Immature natural killer cell (primary cell): ENCODE measurements at places on chromosomes 3 and 15. TPM values are rescaled to one million over a fixed set of nuclear protein-coding genes. Genes with fewer than 3 reads are reported as not detected.

- DNase-seq, result peak; percentile 20
These were observed 37.5 kb upstream of the STIMATE start for GRCh38 chr3:52934630-52935530.

NANOGP8 gene
- not detected for polyA plus RNA-seq

DNA sequence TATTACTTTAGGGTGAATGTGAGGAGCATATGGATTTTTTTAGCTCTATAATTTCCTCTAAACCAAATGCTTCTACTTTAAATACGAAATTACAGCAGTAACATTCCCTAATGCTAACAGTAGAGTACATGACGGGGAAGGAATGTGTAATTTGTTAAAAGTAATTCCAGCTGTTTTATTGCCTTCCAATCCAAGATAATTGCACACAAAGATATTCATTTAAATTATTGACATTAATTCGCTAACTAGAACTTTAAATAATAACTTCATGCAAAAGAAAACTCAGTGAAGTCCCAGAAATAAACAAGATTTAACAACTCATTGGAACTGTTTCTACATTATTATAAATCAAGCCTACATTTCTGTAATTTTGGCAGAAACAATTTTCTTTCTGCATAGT is 261.4 kb upstream of the CFAP20DC start:
- no peak for DNase-seq

CLRN1 gene
- polyA plus RNA-seq, result not detected

CAMK2N2 gene
- not detected for polyA plus RNA-seq

DISP2 gene
- polyA plus RNA-seq, result 0.03 TPM

PEX5L gene
- not detected for polyA plus RNA-seq

GRCh38 chr15:57485869-57486268 is 105.8 kb upstream of the MYZAP start:
- no peak for DNase-seq

GRCh38 chr3:50592568-50592967 is 19.0 kb downstream of the CISH start:
- no peak for DNase-seq

DNA sequence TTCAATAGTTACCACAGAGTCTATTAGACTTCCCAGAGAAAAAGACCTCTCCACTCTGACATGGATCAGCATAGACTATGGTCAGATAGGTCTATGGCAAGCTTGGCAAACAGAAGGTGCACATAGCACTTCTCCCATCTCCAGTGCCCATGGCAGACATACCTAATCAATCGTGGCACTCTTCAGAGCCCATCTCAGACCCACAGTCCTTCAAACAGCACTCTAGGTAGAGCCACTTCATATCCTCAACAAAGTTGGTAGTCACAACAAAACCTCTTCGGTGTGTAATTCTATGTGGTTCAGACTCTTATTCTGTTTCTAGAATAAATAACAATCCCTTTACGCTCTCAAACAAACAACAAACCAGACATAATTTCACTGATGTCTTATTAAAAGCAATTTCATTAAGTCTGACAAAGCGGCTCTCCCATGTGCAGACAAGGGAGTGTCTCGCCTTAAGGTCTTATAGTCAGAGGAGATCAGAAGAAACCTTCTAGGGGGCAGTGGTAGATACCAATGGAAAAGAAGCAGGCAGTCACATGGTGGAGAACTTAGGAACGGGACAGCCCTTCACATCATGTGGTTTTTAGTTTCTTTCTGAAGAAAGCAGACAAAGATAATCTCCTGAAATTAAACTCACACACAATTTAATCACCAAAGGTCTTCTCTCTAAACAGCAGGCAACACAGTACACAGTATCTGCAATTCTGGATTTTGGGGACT is 483.4 kb downstream of the FOXP1 start:
- no peak for DNase-seq

- no peak for DNase-seq
These were observed 4.5 kb upstream of the WWTR1 start for GRCh38 chr3:149662240-149662887.

SLC6A11 gene
- not detected for polyA plus RNA-seq

DNA sequence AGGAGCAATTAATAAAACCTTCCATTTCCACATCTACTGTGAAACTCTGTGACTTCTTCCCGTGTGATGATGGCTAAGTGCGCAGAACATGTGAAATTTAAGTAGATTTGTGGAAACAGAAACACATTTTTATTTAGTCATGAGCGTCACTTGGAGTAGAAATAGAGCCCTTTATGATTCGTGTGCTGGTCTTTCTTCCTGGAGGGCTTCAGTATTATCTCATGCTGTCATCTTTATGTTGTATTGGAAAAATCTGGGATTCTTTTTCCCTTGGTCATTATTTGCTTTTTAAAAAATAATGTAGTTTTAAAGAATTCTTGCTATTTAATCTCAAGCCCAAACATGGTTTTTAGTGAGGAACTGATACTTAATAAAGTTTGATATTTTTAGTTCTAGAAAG is 284.0 kb upstream of the CTDSPL start:
- no peak for DNase-seq

DNA sequence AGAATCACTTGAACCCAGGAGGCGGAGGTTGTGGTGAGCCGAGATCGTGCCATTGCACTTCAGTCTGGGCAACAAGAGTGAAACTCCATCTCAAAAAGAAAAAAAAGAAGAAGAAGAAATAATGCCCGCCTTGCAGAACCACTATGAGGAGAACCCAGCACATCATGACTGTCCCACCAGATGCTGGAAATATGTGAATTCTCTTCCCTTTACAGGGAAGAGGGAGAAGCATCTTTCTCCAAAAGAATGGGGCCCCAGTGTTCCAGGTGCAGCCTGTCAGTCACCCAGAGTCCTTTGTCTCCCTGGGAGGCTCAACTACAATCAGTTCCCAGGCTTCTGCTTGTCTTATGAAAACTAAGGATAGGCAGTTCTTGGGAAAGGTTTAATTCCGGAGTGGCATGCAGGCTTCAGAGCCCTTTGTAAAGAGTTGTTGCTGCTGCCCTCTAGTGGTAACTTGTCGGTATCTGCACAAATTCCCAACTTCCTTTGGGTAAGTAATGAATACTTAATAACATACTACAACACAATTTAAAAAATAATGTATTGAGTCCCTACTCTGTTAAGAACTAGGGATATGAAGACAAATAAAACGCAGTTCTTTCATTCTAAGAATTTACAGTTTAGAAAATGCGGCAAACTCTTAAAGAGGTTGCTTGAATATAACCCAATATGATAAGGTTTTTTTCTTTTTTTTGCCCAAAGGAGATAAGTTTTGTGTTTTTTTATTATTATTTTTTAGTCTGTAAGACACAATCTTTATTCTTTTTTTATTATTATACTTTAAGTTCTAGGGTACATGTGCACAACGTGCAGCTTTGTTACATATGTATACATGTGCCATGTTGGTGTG is 18.6 kb upstream of the TICRR start:
- peak; percentile 23 for DNase-seq

GRCh38 chr3:52069855-52070254 is 13.5 kb upstream of the DUSP7 start:
- no peak for DNase-seq

GRCh38 chr15:72445426-72445825 is 28.7 kb upstream of the ARIH1 start:
- DNase-seq, result no peak
